ENCODE measurements at places on chromosomes 5 and 9.

DNA sequence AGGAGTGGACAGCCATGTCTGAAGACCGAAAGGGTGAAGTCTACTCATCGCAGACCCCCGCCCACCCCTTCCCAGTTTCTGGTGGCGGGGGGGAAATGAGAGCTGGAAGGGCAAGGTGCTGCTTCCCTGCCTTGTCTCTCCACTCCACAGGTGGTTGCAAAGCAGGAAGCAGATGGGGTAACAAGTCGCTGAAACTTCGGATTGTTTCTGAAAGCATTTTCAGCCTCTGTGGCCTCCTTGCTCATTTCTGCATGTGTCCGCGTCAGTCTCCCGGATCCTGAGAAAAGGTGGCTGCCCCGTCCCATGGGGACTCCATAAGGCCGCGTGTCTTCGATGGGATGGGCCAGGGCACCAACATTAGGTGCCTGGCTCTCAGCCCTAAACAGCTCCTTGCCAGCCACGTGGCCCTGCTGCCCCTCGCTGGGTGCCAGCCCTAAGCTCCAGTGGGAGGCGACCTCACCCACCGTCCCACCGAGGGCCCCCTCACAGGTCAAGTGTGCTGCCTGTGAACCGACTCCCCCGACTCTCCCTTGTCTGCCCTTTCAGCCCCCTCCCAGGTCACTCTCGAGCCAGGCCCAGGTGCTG is 971 bp downstream of the PHYKPL start:
- DNase-seq: no peak

GRCh38 chr5:169002953-169003555 is 297.9 kb downstream of the SLIT3 start:
- DNase-seq: no peak

- DNase-seq: no peak
These were observed 46.5 kb upstream of the GDNF start for GRCh38 chr5:37886242-37886905.

DNA sequence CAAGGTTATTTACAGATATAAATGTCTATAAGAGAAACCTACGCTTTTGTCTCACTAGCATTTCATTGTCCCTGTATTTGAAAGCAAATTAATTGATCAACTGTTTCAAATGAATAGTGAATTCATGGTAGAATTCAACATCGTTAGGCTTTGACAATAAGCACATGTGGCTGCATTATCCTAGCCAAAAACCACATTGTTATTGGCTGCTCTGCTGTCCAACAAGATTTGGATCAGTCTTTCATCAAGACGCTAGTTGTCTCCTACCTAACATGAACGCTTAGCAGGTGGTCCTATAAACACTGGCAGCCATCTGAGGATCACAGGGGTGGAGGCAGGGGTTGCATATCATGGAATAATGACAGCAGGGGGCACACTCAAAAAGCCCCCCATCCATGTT is 455.0 kb downstream of the CTNND2 start:
- no peak for DNase-seq

DNA sequence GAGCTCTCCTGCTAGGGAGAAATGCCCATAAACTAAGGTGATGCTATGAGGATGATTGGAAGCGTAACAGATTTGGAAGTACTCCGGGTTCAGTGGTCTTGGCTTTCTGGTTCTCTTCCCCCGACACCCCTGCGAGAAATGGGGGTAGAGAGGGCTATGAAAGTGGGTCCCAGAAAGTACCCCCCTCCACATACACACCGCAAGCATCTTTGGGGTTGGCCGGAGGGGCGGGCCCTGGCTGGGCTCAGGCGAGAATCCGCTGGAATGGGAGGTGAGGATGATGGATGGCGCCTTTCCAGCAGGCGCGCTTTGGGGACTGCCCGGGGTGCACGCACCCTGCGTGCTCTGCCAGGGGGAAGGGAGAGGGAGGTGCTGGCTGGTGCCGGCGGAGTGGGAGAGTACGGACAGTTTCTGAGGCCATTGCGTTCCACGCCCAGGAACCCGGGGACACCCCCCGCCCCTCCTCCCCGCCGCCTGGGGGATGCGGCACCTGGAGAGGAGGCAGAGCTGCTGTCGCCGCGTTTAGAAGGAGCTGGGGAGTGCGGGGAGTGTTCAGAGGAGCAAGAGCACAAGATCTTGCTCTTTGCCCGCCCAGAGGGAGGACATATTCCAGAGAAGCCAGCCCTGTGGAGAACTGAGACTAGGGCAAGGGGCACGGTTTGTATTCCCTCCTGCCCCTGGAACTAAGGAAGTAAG is 1.9 kb downstream of the PCSK5 start:
- DNase-seq: no peak

DNA sequence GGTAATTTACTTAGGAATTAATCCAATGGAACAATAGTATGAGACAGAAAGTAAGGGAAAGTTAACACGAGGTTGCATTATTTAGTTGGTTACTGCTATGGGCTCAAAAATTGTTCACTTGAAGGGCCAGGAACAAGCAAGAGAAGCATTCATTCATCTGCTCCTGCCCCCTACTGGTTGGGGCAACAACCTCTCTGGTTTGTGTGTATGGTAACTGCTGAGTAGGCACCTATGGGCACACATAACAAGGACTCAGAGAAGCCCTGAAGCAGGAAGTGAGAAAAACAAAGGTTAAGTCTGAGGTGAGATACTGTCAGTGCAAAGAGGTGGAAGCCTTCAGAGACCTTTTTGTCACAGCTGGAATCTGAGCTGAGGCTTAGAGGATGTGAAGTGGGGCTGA is 34.4 kb upstream of the RANBP6 start:
- no peak for DNase-seq

- no peak for DNase-seq
These were observed 143.9 kb upstream of the LHFPL2 start for GRCh38 chr5:78792345-78793055.

DNA sequence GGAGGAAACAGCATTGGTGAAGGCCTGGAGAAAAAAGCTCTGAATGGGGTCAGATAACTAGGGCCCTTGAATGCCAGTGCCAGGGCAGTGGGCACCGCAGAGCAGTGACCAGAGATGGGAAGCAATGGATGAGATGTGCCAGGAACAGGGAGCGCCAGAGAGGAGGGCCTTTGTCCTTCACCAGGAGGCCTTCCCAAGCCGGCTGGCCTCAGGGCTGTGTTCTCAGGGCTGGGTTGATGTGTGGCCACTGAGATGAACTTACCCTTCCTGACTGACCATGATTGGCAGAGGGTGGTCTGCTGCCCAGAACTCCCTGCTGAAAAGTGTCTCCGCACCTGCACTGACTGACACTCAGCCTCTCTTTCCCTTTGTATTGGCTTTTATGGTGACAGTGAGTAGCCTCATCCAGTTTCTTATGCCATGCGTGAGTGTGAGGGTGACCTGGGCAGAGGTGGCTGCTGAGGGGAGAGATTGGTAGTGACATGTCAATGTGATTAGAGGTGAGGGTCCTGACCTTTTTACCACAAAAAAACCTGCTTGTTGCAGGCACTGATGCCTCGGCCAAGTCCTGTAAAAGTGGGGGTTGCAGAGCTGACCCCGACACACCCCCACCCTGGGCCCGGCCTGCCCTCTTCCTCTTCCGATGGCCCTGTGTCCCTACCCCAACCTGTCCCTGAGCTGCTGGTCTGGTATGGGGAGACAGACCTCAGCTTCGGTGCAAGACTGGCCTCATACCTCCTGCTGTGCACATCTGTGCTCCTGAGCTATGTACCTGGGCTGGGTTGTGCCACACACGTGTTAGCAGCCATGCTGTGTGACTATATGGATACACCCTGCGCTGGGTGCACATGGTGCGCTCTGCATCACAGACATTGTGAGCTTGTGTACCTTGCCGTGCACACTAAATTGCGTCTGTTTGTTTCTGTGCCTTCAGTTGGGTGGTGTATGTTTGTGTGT is 57.1 kb upstream of the PSD2 start:
- no peak for DNase-seq
